ENCODE measurements at places on chromosomes 5 and 9. TPM values are rescaled to one million over a fixed set of nuclear protein-coding genes. Genes with fewer than 3 reads are reported as not detected.

FBN2 gene
- 19.1 TPM for total RNA-seq

DNA sequence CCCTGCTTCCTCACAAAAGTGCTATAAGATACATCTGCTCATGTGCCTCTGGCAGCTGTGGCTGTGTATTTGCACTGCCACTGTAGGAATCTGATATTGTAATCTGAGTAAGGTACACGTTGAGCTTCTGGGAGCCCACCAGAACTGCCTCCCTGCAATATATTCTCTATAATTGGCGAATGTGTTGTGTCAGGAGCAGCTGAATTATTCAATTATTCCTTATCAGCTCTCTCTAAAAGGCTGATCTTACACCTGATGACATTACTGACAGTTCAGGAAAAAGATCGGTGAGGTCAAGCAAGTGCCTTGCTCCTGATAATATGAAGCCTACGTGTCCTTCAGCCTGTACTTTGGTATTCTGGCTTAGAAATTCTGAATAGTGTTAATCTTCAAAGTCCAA is 1015.0 kb downstream of the CDH9 start:
- DNase-seq, result no peak

DNA sequence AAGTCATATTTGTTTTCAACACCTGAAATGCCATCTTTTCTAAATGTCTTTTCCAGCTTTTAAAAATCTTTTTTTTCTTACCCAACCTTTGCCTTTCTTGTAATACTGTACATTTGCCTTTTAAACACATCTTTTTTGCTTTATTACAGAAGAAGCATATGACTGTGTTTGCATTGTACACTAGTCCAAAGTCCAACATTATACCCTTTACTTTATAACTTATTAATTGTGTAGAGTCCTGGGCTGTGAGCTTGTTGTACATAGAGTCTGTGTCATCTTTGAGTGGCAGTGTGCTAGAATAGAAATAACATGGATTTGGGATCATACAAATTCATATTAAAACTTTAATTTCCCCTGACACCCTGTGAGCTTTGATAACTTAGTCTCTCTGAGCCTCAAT is 23.7 kb downstream of the CWC27 start:
- DNase-seq, result no peak

GRCh38 chr9:133023117-133023890 is 7.5 kb upstream of the GTF3C5 start:
- DNase-seq, result peak; percentile 34

DNA sequence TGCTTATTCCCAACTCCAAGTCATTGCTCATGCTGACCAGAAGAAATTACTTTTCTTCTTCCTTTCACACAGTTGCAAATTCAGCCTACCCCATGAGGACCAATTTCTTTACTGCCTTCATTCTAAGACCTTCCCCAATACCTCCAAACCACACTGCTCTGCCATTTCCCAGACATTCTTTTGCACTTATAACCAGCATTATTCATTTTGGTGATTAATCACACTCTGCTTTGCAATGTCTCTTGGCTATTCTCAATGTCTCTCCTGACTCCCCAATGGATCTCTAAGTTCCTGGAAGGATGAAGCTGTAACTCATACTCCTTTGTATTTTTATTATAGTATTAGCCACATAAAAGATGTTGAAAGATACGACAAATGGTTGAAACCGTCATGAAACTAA is 105.7 kb upstream of the RANBP3L start:
- DNase-seq, result no peak

GRCh38 chr5:66647146-66647856 is 51.1 kb downstream of the MAST4 start:
- peak; percentile 15 for DNase-seq

Measured in Daoy (cell line).